ENCODE measurements at places on chromosomes 6 and 20.

DNA sequence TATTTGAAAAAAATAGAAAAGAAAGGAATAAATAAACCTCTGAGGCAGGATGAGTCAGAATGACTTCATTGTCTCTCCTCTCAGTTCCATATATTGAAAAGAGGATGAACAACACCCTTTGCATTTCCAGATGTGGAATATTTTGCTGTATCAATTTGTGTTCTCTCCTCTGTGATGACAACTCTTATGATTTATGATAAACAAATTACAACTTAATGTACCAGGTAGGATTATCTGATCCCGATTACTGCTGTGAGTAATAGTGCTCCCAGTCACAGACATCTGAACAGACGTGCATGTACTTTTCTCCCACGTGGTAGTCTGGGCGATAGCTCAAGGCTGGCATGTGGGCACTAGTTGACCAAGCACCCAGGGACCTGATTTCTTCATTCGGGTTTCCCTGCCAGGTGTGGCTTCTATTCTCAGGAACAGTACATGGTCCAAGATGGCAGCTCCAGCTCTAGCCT, 142.1 kb upstream of the SULF2 start:
- peaks cover 21% of the 10 kb centered on the region for H3K27me3 ChIP-seq
- no peak for DNase-seq
- H3K4me3 ChIP-seq: no peak overlapping the region
- no peak overlapping the region for H3K27ac ChIP-seq
- no peaks in the 10 kb centered on the region for H3K36me3 ChIP-seq
- H3K4me1 ChIP-seq: no peaks in the 10 kb centered on the region

GRCh38 chr6:17988422-17988944, 1.0 kb upstream of the KIF13A start:
- H3K4me3 ChIP-seq: peak overlapping the region; percentile 74
- DNase-seq: no peak
- H3K4me1 ChIP-seq: peaks cover 15% of the 10 kb centered on the region

DNA sequence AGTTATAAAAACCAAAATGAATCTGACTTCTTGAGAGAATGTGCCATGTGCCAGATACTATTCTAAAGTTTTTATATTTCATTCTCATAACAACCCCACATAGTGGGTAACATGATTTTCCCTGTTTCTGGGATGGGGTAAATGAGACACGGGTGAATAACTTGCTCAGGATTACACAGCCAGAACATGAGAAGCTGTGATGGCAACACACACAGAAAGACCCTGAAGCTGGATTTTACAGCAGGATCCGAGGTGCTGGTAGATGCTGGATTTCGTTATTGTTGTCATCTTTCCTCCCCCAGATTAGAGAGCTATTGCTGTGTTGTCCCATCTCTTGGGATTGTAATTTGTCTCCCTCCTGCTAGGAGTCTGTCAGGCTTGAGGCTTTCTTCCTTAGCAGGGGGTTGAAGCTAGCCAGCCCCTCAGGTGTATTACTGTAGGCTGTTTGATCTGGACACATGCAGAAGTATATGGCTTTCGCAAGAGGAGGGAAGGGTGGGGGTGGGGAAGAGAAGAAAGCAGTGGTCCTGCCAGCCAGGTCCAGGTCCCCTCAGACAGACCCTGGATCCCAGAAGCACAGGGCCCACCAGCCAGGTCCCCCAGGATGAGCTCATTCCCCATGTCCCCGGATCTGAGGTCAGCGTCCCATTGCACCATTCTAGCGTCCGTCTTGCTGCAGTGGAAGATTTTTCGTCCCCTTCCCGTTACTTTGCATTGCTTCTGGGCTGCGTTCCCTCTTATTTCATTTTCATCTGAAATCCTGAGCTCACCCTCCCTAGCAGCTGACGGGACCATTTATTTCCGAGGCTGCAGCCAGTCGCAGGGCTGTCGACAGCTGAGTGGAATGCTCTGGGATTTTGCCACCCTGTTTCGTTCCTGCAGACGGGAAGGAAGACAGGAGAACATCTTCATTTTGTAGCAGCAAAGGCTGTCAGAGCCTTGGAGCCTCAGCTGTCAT, 7.3 kb upstream of the KCNG1 start:
- no peak for DNase-seq
- H3K4me1 ChIP-seq: peaks cover 2% of the 10 kb centered on the region
- H3K4me3 ChIP-seq: no peak overlapping the region
- no peak overlapping the region for H3K27ac ChIP-seq

GRCh38 chr6:159089909-159090308, 45.1 kb upstream of the TAGAP start:
- H3K36me3 ChIP-seq: no peaks in the 10 kb centered on the region
- no peak overlapping the region for H3K4me3 ChIP-seq
- H3K27me3 ChIP-seq: no peaks in the 10 kb centered on the region
- peaks cover 70% of the 10 kb centered on the region for H3K4me1 ChIP-seq

DNA sequence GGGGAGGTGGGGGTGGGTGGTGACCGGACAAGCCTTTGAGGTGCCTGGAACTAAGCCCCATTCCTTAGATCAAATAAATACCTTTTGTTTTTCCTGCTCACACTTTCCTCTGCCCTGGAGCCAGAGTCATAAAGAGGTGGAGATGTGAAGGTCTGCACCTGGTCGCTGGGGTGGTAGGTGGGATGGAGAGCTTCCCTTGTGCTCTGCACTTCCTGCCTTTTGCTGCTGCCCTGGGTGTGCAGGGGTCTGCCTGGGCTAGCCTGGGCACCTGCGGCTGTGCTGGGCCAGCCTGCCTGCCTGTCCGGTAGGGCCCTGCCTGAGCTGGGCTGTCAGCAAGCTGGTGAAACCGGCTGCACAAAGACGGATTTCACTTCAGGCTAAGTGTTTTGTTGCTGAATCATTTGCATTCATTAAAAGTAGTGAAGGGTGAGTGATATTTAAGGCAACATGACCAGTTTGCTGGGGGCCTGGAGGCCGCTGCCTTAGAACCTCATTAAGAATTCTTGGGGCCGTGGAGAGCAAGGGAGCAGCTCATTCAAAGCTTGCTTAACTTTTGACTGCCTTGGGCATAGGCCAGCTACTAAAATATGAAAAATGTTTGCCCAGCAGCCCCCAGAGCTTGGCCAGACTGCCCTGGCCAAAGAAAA, 20.5 kb downstream of the PTK7 start:
- no peaks in the 10 kb centered on the region for H3K27me3 ChIP-seq
- no peak overlapping the region for H3K27ac ChIP-seq

DNA sequence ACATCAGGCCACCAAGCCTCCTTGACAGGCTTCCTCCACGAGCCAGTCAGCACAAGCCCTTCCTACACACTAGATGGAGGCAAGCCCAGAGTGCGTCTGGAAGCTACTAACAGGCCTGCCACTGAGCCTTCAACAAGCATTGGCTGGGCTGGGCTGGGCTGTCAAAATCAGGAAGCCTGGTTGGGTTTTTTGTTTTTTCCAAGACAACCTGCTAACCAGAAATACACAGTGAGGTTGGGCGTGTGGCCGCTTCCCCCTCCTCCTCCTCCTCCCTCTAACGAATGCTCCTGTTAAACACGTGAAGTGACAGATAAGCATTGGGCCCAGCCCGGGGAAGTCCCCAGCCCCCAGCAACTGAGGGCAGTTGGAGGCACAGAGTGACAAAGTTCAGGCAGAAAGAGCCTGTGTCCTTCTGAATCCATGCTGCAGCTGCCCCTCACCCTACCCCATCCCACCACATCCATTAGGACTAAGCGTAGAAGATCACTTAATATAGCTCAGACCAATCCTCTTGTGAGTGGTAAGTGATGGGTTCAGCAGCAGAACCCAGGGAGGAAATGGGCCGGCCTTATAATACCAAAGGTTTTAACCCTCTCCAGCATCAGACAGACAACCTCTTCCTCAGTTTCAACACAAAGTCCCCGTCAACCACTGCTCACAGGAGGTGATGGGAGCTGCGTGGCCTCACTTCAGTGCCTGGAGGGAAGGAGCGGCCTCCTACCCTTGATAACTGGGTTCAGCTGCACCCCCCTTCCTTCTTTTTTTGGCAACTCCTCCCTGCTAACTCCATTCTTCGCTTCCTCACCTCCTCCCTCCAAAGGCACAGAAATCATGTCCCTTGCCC, 1.1 kb downstream of the NFATC2 start:
- peaks cover 54% of the 10 kb centered on the region for H3K36me3 ChIP-seq
- H3K27me3 ChIP-seq: no peaks in the 10 kb centered on the region
- H3K4me1 ChIP-seq: peaks cover 52% of the 10 kb centered on the region
- peak overlapping the region; percentile 99 for H3K27ac ChIP-seq

DNA sequence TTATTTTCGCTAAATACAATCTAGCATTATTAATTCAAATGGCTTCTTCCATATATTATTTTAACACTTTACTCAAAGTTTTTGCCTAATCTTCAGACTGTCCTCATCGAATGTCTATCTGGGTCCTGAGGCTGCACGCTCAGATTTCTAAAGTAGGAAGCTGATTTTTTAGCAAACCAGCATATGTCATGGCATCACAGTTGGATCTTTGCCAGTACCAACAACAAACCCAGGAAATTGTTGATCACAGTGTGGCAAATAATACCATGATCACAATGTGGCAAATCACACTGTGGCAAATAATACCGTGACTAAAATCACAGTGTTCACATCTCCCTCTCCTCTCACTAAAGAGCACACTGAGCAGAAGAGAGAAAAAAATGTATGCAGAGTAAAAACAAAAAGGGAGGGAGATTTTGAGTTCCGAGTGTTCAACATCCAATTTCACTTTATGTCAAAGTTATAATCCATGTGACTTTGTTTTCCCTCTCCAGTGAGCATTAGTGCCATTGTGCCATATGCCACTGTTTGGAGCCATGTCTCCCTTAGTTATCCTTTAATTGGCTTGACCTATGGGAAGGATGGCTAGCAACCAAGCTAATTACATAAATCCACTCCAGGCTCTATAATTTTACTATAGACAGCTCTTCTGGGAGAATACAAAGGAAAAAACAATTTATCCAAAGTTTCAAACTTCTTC, 1059.6 kb downstream of the HACE1 start:
- no peak overlapping the region for H3K27ac ChIP-seq
- DNase-seq: no peak
- no peaks in the 10 kb centered on the region for H3K27me3 ChIP-seq
- no peaks in the 10 kb centered on the region for H3K36me3 ChIP-seq
- no peaks in the 10 kb centered on the region for H3K4me1 ChIP-seq
- H3K4me3 ChIP-seq: no peak overlapping the region

DNA sequence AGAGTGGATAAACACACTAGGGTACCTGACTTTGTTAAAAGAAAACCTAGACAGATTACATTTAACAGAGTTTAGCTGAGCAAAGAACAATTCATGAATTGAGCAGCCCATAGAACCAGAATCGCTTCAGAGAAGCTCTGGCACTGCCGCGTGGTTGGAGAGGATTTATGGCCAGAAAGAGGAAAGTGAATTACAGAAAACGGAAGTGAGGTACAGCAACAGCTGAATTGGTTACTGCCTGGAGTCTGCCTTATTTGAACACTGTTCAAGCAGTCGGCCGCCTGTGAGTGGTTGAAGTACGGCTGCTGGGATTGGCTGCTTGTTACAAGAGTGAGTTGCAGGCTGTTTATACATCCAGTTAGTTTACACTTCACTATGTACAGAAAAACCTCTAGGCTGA, 253.8 kb upstream of the CDYL start:
- H3K27me3 ChIP-seq: peaks cover 40% of the 10 kb centered on the region
- no peak overlapping the region for H3K4me3 ChIP-seq
- no peaks in the 10 kb centered on the region for H3K4me1 ChIP-seq
- DNase-seq: no peak
- H3K36me3 ChIP-seq: no peaks in the 10 kb centered on the region

GRCh38 chr6:15927531-15928225, 201.2 kb upstream of the MYLIP start:
- H3K27me3 ChIP-seq: peaks cover 9% of the 10 kb centered on the region
- H3K4me1 ChIP-seq: no peaks in the 10 kb centered on the region
- no peaks in the 10 kb centered on the region for H3K36me3 ChIP-seq
- H3K27ac ChIP-seq: no peak overlapping the region

DNA sequence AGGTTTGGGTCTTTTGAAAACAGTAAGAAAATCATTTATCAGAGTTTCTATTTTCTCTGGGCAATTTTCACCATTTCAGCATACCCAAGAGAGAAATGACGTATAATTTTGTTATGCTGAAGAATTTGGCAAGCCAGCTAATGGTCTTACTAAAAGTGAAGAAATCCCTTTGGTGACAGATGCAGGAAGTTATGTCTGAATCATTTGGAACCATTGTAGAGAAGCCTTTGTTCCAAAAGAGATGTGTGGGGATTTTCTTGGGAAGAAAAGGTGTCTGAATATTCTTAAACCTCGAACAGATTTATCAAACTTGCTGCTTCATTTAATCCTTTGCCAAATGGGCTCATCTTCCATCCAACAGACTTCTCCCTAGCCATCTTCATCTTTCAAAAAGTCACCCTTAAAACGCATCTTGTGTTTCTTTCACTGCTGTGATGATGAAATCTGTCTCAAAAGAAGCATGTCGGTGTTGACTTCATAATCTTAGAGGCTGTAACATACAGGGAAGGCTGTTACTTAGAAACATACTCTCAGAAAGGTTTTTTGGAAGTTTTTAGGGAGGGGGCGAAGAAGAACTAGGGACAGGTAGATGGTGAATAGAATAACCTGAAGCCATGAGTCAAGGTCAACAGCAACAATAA, 39.5 kb downstream of the CITED2 start:
- no peak overlapping the region for H3K4me3 ChIP-seq
- H3K36me3 ChIP-seq: no peaks in the 10 kb centered on the region
- no peak overlapping the region for H3K27ac ChIP-seq

DNA sequence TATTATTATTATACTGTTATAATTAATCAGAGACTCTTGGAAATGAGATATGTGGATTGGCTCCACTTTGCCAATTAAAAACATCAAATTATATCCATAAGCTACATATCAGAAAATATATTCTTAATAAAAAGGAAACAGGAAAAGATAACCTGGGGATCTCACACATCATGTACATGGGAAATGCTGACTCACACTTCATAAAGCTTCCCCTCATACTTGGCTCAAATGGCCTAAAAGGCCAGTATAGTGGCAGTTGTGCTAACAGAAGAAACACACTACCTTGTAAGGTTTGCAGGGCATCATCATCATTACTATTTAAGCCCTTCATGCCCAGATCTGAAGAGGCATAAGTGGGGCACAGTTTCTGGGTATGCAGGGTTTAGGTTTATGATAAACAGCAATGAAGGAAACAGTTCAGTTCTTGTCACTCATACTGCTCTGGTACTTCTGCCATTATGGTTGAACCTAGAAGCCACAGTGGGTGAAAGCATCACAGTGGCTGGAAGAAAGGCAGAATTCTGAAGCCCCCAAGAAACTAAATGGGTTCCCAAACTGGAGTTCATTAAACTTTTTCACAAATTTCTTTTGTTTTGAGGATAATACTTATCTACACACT, 60.6 kb downstream of the BTBD9 start:
- H3K27me3 ChIP-seq: no peaks in the 10 kb centered on the region
- no peak for DNase-seq
- peaks cover 23% of the 10 kb centered on the region for H3K4me1 ChIP-seq
- H3K36me3 ChIP-seq: peaks cover 66% of the 10 kb centered on the region
- H3K27ac ChIP-seq: peak overlapping the region; percentile 47

DNA sequence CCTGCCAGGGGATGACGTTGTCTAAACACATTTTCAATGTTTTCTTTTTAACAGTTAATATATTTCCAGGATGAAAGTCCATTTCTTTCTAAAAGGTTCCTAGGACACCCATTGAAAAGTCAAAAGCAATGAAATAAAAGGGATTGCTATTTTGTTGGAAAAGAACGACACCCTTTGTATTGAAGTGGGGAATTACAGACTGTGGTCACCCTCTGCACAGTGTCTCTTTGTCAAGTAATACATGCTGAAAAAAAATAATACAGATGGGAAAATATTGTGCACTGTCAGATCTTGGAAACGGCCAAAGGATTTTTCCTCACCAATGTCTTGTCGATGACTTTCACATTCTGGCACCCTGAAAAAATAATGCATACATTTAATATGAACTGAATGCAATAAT, 56.9 kb downstream of the HAO1 start:
- no peak for DNase-seq
- peaks cover 6% of the 10 kb centered on the region for H3K27me3 ChIP-seq
- H3K4me1 ChIP-seq: no peaks in the 10 kb centered on the region
- no peak overlapping the region for H3K4me3 ChIP-seq
- H3K27ac ChIP-seq: no peak overlapping the region
